Globus pallidus (tissue), 1 donor: ENCODE measurements at places on chromosomes 1 and 21.
A peak's percentile ranks its signal among the peaks of the same experiment; 100 is the strongest.

GRCh38 chr1:235919833-235920441 lies 53.2 kb upstream of the LYST start:
- DNase-seq, result no peak

GRCh38 chr1:241269116-241269515 lies 87.9 kb downstream of the RGS7 start:
- DNase-seq, result no peak

DNA sequence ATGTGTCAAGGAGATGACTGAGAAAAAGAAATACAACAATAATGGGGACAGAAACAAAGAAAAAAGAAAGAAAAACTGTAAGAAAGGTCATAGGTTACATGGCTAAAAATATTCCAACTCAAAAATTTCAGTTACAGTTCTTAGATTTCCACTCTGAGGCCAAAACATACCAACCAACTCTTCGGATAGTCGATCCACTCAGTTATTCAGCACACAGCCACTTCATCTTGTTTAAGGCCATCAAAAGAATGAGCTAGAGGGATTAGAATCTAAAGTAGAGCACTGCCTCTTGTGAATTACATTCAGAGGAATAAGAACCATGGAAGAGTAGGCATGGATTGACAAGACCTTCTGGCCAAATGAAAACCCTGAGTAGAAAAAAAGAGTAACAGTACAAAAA lies 277.0 kb downstream of the MRPL39 start:
- DNase-seq, result no peak

DNA sequence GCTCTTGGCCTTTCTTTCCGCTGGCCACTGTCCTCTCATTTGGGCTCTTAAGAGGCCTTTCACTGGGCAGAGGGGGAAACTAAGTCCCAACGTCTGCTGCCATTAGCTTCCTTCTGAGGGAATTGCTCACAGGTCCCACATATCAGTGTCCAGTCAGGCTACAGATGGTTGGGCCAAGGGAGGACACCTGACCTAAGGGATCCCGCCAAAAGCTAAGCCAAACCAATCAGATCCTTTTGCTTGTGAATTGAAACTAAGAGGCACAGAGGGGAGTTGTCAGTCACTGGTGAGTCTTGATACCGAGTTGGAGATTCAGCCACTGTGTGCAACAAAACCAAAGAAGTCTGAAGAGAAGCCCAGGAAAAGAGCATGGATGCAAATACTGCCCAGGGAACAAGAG lies 5.7 kb upstream of the NT5C1A start:
- DNase-seq, result no peak

DNA sequence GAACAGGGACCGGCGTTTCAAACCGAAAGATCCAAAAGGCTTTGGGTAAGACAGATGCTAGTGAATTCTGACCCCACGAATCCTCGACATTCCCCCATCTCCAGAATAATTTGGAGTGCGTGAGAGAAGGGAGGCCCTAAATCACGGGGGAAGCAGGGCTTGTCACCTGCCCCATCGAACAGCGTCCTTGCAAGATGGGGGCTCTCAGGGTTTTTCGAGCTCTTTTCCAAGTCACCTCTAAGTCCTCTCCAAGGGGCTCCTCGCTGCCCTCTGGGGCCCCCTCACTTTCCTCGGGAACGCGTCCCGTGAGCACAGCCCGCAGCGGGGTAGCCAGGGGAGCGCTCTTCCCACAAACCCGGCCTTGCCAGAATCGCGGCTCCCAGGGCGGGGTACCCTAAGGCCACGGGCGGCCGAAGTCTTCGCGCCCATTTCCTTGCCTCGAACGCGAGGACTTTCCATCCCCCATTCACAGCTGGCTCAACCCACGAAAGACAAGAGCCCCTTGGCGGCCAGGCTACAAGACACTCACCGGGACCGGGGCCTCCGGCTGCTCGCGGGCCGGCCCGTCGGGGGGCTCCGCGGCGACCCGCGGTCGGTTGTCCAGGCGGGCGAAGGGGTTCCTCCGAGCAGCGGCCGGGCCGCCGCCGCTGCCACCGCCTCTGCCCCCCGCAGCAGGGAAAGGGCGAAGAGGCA lies 546 bp downstream of the DONSON start:
- DNase-seq, result peak; percentile 17

- no peak for DNase-seq
Measured at GRCh38 chr1:75630998-75631397, 20.1 kb upstream of the SLC44A5 start.

- no peak for DNase-seq
Measured at GRCh38 chr1:59044535-59045121, 252.3 kb upstream of the FGGY start.

DNA sequence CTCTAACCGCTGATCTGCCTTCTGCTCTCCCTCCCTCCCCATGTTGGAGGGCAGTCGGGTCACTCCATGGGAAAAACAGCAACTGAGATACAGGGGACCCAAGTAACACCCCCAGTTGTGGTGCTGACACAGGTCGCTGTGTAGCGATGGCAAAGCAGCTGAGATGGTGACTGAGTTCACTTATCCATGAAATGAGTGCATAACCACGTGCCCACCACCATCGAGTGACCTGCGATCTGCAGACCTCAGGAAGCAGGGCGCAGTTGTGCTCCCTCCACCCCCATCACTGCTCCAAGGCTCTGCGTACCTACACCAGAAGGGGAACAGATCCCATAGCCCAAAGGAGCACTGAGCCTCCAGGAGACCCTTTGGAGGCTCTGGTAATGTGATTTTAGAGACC lies 31.1 kb downstream of the KCNN3 start:
- no peak for DNase-seq

DNA sequence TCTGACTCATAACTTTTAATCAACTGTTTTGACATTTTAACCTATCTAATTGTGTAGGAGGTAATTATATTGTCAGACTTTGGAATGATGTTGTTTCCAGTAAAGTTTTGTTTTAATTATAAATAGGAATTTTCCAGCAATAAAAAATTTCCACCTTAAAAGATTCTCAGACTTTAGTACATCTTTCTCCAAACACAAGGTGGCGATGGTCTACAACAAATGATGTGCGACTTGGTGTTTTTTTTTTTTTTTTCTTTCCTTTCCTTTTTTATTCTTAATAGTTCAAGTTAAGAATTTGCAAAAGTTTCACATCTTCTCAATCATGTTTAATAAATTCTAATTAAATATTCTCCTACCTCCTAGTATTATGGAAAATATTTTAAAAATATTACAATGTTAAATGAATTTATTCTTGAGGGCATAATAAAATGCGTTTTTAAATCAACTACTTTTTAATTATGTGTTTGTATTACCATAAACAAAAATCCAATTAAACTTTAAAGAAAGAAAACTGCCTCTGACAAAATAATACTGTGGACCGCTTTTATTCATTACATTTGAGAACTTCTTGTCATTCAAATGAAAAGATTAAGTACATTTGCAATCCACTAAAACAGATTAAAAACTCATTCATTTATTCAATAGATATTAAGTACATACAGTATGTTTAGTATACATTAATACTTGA lies 4.4 kb upstream of the ADAMTS1 start:
- DNase-seq, result peak; percentile 77

DNA sequence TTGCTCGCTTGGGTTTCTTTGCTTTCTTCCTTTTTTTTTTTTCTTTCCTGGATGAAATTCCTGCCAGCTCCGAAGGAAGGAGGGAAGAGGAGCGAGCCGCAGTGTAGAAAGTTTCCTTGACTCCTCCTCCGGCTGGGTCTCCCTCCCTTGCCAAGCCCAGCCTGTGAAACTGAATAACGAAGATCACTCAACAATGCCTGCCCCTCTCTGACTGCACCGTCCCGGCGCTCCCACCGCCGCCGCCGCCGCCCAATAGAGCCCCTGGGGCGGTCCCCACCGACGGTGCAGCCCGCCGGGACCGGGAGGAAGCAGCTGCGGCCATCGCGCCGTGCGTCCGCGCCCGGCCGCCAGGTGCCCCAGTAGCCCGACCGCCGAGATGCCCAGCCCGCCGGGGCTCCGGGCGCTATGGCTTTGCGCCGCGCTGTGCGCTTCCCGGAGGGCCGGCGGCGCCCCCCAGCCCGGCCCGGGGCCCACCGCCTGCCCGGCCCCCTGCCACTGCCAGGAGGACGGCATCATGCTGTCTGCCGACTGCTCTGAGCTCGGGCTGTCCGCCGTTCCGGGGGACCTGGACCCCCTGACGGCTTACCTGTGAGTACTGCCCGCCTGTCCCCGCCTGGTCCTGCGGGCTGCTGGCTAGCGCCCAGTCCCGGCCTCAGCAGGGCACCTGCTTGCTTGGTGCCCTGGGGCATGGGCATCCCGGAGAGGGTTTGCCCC lies at the start of gene LGR6:
TSS of gene LGR6 (plus strand) at position 186 of the 714 bp plus-strand sequence. CDS start at position 377, 191 bp downstream.
- DNase-seq, result no peak

DNA sequence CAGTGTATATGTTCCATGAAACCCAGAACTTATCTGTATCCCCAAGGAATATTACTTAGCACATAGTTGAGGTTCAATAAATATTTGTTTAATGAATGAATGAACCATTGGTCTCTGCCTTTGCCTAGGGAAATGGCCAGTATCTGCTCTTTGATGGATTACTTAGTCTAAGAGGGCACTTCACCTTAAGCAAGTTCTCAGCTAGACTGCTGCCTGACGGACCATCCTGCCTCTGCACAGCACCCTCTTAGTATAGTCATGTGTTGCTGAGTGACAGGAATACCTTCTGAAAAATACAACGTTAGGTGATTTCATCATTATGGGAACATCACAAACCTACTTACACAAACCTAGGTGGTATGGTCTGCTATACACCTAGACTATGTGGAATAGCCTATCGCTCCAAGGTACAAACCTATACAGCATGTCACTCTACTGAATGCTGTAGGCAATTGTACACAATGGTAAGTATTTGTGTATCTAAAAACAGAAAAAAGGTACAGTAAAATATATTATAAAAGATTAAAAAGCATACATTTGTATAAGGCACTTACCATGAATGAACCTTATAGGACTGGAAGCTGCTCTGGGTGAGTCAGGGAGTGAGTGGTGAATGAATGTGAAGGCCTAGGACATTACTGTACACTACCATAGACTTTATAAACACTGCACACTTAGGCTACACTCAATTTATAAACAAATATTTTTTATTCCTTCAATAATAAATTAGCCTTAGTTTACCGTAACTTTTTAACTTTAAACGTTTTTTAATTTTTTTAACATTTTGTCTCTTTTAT lies 83.7 kb upstream of the LRRC8D start:
- no peak for DNase-seq

- DNase-seq, result peak; percentile 57
Measured at GRCh38 chr1:31955917-31956736, 18.0 kb upstream of the PTP4A2 start.

DNA sequence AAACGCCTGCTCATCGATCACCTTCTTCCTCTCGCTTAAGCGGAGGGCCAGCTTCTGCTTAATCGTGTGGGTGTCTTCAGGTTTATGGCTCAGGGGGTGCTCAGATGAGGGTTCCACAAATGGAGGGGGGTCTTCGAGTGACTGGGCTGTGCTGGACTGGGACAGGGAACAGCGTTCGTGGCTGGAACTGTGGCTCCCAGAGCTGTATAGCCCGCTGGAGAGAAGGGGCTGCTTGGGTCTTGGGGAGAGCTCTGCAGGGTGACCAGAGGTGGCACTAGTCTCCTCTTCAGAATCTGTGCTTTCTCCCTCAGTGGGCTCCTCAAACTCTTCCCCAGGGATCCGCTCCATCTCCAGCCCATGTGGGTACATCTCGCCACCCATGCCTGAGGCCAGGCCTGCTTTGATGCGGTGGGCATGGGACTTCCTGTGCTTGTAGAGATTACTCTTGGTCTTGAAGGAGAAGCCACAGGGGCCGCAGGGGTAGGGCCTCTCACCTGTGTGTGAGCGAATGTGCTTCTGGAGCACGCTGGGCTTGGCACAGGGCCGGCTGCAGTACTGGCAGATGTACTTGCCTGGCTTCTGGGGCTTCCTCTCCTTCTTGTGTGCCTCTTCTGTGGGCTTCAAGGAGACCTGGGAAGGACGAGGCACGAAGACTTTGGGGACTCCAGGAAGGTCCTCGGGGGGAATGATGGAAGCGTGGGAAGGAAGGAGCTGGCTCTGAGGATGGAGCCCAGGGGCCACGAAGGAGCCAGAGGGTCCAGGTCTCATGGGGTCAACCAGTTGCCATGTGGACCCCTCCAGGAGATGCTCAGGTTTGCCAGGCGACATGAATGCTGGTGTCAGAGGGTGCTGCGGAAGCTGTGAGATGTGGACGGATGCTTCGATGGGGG lies 99.4 kb upstream of the EDN2 start:
- no peak for DNase-seq

GRCh38 chr1:179978199-179979079 lies 23.8 kb downstream of the CEP350 start:
- no peak for DNase-seq

DNA sequence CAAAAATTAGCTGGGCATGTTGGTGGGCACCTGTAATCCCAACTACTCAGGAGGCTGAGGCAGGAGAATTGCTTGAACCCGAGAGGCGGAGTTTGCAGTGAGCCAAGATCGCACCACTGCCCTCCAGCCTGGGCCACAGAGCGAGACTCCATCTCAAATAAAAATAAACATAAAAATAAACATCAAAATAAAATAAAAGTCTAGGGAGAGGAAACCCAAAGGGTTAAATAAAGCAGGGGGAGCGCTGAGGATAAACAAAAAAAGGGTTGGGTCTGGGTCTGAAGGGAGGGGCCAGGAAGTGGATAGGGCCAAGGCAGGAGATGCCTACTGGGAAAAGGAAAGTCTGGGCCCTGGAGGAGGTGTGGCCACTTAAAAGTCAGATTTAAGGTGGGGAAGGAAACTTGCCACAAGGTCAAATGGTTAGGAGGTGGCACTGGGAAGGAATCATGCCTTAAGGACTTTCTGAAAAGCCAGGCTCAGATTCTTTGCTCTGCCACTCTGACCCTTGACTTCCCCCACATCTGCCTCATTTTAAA lies 150.0 kb downstream of the ADSS2 start:
- no peak for DNase-seq

- no peak for DNase-seq
Measured at GRCh38 chr21:41547111-41547510, 39.2 kb upstream of the TMPRSS2 start.

- no peak for DNase-seq
Measured at GRCh38 chr1:187630653-187631380, 802.1 kb downstream of the PLA2G4A start.
